ENCODE measurements at places on chromosomes 1 and 21.

DNA sequence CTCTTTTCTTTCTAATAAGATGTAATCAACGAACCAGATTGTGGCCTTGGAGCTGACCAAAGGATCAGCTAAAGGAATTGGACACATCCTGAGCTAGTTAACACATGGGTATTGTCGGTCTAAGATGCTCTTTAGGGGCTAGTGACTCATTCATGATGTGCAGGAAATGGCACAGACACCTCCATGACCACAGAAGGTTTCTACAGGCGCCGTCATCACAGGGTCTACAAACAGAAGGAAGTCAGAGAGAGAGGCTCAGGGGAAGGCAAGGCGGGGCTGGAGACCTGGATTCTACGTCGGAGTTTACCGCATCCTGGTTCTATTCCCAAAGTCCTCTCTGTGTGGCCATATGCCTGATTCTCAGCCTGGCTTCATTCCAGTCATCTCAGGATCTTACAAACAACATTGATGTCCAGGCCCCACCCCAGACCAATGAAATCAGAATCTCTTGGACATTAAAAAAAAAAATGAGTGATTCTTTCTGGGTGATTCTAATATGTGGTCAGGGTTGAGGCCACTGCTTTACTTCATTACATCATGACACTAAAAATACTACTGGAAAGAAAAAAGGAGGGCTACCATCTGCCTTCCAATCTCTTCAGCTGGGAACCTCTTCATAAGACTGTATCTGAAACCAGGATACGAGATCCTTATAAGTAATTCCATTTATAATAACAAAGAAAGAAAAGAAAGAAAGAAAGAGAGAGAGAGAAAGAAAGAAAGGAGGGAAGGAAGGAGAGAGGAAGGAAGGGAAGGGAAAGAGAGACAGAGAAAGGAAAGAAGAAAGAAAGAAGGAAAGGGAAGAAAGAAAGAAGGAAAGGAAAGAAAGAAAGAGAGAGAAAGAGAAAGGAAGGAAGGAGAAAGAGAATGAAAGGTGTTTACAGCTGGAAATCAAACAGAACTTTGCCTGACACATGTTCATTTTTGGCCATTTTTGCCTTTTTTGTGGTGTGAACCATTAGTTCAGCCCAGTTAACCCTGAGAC lies 11.6 kb upstream of the KCNJ15 start:
- no peak for DNase-seq

- no peak for DNase-seq
Measured at GRCh38 chr1:213605732-213606131, 382.0 kb upstream of the PROX1 start.

DNA sequence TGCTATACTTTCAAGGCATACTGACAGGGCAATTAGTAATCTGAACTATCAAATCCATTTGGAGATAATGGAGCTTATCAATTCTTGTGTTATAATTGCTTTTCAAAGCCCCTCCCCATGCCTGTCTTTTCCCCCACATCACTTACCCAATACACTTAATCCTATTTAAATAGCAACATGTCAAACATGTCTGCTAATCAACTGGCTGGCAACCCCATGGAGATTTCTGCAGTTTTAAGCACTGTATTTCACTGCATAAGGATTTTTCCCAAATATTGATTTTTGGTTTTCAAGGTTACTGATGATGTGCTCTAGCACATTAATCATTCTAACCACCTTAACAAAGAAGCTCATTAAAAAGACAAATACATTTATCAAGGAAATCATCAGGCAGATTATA lies 800.3 kb downstream of the PLA2G4A start:
- no peak for DNase-seq

- DNase-seq, result no peak
Measured at GRCh38 chr1:11391886-11392285, 87.1 kb upstream of the DISP3 start.

- DNase-seq, result peak; percentile 20
Measured at GRCh38 chr1:113042285-113043143, 30.5 kb upstream of the LRIG2 start.

DNA sequence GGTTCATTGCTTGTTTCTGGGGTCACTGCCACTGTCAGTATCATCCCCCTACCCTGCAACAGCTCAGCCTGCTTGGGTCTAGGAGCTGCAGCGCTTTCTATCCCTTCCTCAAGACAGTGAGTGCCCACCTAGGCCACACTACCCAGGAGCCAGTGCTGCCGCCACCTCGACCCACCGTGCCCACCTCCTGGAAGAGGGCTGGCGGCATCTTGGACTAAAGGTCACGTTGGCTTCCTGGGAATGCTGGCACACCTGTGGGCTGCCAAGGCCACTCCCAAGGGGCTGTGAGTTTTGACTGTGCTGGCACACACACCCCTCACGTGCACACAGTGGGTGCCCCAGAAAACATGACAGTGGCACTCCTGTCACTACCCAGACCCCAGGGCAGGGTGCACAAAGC lies 22.1 kb downstream of the CRYAA start:
- DNase-seq, result no peak

GRCh38 chr1:58436615-58437297 lies 109.8 kb downstream of the OMA1 start:
- DNase-seq, result no peak

- peak; percentile 21 for DNase-seq
Measured at GRCh38 chr1:47507881-47508701, 70.2 kb downstream of the FOXD2 start.

- DNase-seq, result peak; percentile 15
Measured at GRCh38 chr1:228802386-228803220, 67.3 kb downstream of the RHOU start.

- no peak for DNase-seq
Measured at GRCh38 chr1:219066631-219067349, 106.9 kb upstream of the LYPLAL1 start.

DNA sequence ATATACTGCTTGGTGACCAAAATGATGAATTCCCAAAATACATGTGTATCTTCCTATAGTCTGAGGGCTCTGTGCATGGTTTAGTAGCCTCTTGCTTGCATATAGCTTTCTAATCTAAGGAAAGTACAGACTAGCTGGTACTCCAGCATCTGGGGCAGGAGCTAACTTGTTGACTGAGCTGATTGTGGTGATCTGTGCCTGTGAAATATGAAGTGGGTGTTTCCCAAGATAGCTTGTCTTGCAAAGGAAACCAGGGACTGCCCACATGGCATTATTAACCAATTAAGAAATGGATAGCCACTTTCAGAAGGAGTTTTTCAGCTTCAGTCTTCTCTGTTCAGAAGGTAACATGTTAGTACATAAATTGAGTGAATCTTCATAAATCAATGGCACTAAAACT lies 219.8 kb downstream of the NEGR1 start:
- no peak for DNase-seq

- no peak for DNase-seq
Measured at GRCh38 chr21:35475009-35475408, 425.9 kb upstream of the RUNX1 start.

DNA sequence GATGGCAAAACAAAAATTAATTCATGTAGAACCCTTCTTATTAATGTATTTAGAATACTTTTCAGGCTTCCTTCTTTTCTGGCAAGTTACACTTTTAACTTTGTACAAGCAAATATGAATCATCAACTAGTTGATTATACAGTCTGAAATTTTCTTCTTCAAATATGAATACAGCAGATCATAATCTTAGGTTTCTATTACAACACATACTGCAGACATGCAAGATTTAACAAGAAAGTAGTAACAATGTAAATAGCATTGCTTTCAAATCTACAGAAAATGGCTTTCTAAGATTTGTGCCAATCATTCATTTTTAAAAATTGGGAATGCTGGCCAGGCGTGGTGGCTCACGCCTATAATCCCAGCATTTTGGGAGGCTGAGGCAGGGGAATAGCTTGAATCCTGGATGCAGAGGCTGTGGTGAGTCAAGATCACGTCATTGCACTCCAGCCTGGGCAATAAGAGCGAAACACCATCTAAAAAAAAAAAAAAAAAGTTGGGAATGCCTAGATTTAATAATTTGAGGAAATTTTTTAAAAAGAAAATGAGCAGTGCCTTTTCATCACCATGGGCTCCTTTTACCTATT lies 68.4 kb upstream of the DPYD start:
- DNase-seq, result no peak

DNA sequence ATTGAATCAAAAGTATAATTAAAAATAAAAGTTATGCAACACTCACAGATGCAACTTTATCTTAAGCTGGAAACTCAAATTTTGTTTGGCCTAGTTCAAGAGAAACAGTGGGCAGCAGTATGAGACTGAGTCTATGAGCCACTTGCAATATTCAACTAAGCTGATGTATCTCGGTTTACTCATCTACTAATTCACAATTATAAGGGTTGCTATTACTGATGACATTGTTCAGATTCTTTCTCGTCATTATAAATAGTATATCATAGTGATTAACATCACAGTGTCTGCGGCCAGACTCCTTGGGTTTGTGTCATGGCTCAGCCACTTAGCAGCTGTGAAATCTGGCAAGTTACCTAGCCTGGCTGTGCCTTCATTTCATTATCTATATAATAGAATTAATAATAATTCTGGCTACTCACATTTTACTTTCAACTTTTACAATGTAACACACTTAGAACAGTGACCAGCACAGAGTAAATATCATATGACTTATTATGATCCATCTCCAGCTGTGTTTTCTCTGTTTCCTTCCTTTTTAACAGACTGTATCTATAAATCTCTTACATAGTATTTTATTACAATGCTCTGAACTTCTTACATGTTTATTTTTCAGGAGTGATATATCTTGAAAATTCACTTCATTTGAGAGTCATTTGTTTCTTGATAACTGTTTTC lies 194.3 kb upstream of the RGS18 start:
- no peak for DNase-seq

GRCh38 chr1:32885676-32886003 lies 651 bp upstream of the HPCA start:
- no peak for DNase-seq

- no peak for DNase-seq
Measured at GRCh38 chr1:24968941-24969585, 39.0 kb upstream of the RUNX3 start.

GRCh38 chr1:44300852-44301251 lies 54.2 kb downstream of the ERI3 start:
- DNase-seq, result no peak

GRCh38 chr1:36697836-36698605 lies 215.3 kb upstream of the CSF3R start:
- DNase-seq, result no peak

DNA sequence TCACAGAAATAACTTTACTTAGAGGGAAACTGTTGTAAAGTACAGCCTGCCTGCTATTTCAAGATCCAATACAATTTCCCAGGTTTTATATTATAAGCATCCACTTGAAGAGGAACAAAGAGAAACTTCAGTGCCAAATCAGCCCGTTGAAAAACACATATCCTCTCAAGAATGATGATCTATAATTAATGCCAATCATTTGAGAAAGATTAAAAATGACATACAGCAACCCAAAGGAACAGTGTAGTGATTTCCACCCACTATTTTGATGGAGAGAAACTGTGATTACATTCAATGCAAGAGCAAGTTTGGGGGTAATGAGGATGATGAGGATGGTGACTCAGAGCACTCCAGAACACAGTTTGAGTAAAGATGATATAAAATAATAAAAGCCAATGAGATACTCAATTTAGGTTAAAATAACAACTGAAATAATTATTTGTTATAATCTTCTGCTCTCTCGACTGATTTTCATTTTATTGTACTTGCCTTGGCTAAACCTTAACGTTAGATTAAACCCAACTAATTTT lies 715.5 kb downstream of the NCAM2 start:
- no peak for DNase-seq

GRCh38 chr1:241638099-241638682 lies 2.0 kb downstream of the CHML start:
- no peak for DNase-seq

GRCh38 chr1:183841550-183841949 lies 36.6 kb downstream of the RGL1 start:
- no peak for DNase-seq

- DNase-seq, result peak; percentile 76
Measured at GRCh38 chr1:77759071-77760028, at the start of gene USP33. TSS of gene USP33 (minus strand) at chr1:77759852. CDS start at chr1:77741697, 18,155 bp downstream.

GRCh38 chr1:218674280-218674773 lies 329.2 kb downstream of the TGFB2 start:
- no peak for DNase-seq

Measured in DMS153 (cell line).